ENCODE measurements at places on chromosomes 12 and 14. TPM values are rescaled to one million over a fixed set of nuclear protein-coding genes. Genes with fewer than 3 reads are reported as not detected.

GRCh38 chr14:24701062-24701461, 67.1 kb upstream of the GZMB start:
- DNase-seq = no peak

- DNase-seq = peak; percentile 42
These were observed 221.8 kb upstream of the SSTR1 start for GRCh38 chr14:37985826-37986470.

MLEC gene
- total RNA-seq = 78.3 TPM

DNA sequence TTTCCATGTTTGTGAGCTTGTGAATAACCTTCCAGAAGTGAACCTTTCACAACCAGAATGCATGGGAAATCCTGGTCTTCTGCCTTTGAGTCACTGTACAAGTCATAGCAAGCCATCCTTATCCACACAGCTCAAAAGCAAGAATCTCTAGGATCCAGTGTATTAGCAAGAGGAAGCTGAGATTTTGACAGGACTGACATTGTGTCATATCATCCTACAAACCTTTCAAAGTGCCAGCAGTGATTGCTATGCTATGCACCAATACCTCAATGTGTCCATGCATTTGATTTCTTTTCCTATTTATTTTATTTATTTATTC, 13.5 kb upstream of the NRDE2 start:
- DNase-seq = no peak

ADGRD1 gene
- total RNA-seq = not detected

- DNase-seq = no peak
These were observed 6.5 kb downstream of the NECAP1 start for GRCh38 chr12:8088574-8088973.

DNA sequence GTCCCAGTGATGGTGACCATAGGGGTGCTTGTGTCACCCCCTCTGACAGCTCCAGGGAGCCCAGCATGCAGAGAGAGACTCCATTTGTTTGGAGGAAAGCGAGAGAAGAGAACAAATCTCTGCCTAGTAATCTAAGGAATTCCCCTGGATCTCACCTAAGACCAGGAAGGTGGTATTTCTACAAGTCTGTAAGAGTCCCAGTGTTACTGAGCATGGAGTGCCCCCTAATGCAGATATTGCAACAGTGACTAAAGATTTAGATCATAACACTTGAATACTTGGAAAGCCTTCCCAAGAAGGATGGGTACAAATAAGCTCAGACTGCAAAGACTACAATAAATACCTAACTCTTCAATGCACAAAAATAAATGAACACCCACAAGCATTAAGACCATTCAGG, 360.4 kb upstream of the GARIN6 start:
- DNase-seq = no peak

- DNase-seq = no peak
These were observed 42.8 kb upstream of the CPSF6 start for GRCh38 chr12:69196302-69197288.

DGLUCY gene
- total RNA-seq = 56.1 TPM

NDUFA9 gene
- 52.1 TPM for total RNA-seq

DNA sequence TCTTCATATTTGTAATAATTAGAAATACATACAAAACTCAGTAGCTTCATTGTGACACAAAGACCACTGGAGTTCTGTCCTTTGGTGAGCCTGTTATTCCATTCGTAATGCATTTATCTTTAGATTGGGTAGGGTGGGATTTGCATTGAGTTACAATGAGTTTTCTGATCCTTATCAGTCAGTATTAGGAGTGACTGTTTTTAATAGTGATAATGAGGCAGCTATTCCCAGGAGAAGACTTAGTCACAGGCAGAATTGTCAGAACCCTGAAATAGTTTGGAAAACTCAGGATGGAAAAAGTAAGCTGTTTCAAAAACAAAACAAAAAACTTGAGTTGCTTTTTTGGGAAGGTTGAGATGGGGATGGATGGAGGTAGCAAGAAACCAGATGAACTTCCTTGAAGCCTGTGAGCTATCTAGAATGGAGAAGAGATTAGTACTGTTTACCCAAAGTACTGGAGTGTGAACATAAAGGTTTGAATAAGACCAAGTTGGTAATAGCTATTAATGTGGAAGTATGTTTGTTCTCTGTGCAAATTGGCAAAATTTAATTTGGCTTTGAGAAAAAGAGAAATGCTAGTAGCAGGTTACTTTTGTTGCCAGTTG, 38.6 kb downstream of the FBXO34 start:
- no peak for DNase-seq

- DNase-seq = no peak
These were observed 62.3 kb downstream of the CDK17 start for GRCh38 chr12:96337953-96338352.

WSCD2 gene
- total RNA-seq = not detected
